Left lung (tissue), 14 donors: ENCODE measurements at places on chromosomes 2 and 18. TPM values are rescaled to one million over a fixed set of nuclear protein-coding genes. Genes with fewer than 3 reads are reported as not detected.

DNA sequence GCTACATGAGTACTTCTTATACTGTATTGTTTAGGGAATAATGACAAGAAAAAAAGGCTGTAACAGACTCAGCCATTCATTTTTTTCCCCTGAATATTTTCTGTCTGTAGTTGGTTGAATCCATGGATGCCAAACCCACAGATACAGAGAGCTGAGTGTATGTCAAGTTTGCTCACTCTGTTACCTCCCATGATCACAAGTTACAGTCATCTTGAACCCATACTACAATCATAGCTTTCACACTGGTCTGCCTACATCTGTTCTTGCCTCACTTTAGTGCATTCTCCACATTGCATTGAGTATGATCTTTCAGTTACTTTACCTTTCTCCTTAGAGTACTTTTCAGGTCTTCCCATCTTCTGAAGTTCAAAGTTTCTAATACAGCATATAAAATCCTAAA is 94.0 kb downstream of the BIRC6 start:
- no peak overlapping the region for H3K4me3 ChIP-seq
- peaks cover 38% of the 10 kb centered on the region for H3K36me3 ChIP-seq
- H3K27ac ChIP-seq, result no peak overlapping the region
- DNase-seq, result no peak

DNA sequence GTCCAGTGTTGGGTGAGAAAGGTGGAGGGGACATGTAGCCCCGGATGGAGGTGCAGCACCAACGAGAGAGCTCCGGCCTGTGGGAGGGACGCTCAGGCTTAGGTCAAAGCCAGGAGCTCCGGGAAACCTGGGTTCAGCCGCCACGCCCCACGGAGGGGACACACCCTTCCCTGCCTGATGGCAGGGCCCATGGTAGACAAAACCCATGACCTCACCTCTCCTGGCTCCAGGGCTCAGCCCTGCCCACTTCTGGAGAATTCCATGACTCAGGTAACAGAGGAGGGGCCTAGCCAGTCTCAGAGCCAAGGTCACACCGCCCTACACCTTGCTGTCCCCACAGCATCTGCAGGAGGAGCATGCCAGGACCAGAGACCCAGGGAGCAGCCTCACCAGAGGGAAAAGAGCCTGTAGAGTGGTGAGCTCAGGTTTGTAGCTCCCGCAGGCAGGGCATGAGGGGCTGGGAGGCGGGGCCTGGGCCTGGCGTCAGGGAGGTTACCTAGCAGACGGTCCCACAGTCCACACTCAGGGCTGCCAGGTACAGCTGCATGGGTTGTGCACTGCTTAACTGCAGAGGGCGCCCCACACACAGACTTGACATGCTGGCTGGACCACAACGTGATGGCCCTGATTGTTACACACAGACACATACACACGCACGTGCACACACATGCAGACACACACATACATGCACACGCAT is 70.8 kb upstream of the SMAD7 start:
- no peaks in the 10 kb centered on the region for H3K4me1 ChIP-seq
- H3K27me3 ChIP-seq, result no peaks in the 10 kb centered on the region
- peak overlapping the region; percentile 36 for H3K4me3 ChIP-seq
- H3K36me3 ChIP-seq, result no peaks in the 10 kb centered on the region
- peak overlapping the region; percentile 67 for H3K27ac ChIP-seq

UGT1A4 gene
- not detected for polyA plus RNA-seq

DNA sequence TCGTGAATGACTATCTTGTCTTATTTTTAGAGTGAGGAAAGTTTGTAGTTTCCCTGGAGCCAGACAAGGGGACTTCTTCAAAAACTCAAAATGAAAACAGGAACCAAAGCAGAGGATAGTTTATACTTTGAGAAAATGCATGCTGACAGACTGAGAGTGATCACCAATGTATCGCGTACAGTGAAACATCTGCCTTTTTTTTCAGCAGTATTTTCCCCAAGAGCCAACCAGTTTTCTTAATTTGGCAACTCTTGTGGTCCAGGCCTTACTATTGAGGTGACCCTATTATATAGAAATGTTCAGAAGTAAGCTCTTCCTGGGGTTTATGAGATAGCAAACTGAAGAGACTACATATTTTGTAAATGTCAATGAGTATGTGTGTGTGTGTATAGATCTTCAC is 153.7 kb upstream of the VRK2 start:
- no peak for DNase-seq
- no peak overlapping the region for H3K27ac ChIP-seq
- no peaks in the 10 kb centered on the region for H3K27me3 ChIP-seq
- no peaks in the 10 kb centered on the region for H3K4me1 ChIP-seq
- H3K36me3 ChIP-seq, result no peaks in the 10 kb centered on the region

GRCh38 chr2:71611781-71612527 is 158.6 kb downstream of the DYSF start:
- no peak overlapping the region for H3K27ac ChIP-seq
- peaks cover 15% of the 10 kb centered on the region for H3K4me1 ChIP-seq
- H3K4me3 ChIP-seq, result no peak overlapping the region
- H3K27me3 ChIP-seq, result no peaks in the 10 kb centered on the region
- no peaks in the 10 kb centered on the region for H3K36me3 ChIP-seq
- DNase-seq, result peak; percentile 27

ANKRD30BL gene
- 0.34 TPM for polyA plus RNA-seq

- DNase-seq, result no peak
- H3K36me3 ChIP-seq, result peaks cover 9% of the 10 kb centered on the region
- no peak overlapping the region for H3K27ac ChIP-seq
- H3K4me3 ChIP-seq, result no peak overlapping the region
- H3K27me3 ChIP-seq, result no peaks in the 10 kb centered on the region
- no peaks in the 10 kb centered on the region for H3K4me1 ChIP-seq
Observed at GRCh38 chr2:99297994-99298393, 3.0 kb downstream of the LYG1 start.

DNA sequence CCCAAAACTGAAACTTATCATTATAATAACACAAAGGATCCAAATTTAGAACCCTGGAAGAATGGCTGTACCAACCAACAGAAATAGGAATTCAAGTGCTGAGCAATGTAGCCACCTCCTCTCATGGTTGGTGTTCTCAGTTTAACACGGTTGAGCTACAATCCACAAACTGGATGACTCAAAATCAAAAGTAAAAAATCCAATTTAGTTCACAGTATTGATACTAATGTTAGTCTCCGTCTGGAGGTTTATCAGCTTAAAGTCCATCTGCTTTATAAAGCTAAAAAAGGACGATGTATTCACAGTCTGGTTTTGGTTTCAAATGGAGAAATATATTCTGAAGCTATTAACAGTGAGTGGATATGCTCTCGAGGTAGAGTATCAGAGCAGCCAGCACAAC is 40.5 kb downstream of the CNTNAP5 start:
- H3K4me1 ChIP-seq, result no peaks in the 10 kb centered on the region
- DNase-seq, result no peak
- H3K36me3 ChIP-seq, result no peaks in the 10 kb centered on the region
- H3K4me3 ChIP-seq, result no peak overlapping the region

DNA sequence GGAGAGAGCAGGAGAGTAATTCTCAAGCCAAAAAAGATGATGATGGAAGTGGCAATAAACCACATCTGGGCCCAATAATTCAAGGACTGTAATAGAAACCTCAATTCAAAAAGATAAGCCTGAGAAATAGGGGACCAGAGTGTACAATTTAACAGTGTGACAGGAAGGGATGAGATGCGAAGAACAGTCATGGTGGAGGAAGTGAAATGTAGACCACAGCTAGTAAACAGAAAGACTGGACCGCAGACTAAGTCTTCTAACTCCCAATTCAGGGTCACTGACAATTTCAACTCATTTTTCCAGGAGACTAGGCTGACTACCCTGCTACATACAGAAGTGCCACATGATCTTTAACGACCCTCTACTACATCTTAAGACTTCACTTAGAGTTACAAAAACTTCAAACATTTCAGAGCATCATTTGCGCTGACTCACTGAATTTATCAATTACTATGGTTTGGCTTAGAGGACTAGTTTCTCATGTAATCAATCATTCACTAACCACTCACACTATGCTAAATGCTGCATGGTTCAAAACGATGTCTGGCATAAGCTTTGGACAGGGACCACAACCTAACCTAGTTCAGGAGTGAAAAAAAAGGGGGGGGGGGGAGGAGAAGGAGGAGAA is 9.0 kb downstream of the CUL3 start:
- H3K27me3 ChIP-seq, result no peaks in the 10 kb centered on the region
- no peak overlapping the region for H3K4me3 ChIP-seq
- DNase-seq, result no peak
- H3K36me3 ChIP-seq, result no peaks in the 10 kb centered on the region
- H3K4me1 ChIP-seq, result peaks cover 90% of the 10 kb centered on the region

GAD1 gene
- 0.48 TPM for polyA plus RNA-seq

DNA sequence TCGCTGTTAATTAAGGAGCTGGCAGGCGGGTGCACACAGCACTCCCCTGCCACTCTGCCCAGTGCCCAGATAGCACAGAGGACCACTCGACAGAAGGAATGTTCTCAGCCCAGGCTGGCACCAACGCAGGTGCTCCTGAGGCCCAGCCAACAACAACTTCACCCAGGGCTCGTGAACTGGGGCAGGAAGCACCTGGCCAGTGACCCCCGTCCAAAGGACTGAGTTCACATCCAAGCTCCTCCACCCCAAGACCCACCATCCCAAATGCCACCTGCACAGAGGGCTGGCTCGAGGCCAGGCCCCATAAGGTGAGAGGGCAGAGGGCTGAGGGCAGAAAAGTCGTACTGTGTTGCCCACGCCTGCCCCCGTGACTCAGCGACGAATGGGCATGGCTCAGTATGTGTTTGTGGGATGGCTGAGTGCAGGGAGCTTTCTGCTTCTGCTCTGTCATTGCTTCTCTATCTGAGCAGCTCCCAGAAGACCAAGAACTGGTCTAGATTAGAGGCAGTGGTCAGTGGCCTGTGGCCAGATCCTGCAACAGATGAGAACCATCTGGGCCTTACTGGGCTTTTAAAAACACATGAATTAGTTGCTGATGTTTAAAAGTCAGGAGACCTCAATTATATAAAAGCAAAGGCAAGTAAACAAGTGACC is 68.4 kb downstream of the POLR1A start:
- H3K27me3 ChIP-seq, result no peaks in the 10 kb centered on the region
- DNase-seq, result peak; percentile 52
- H3K4me3 ChIP-seq, result no peak overlapping the region

AQP12B gene
- not detected for polyA plus RNA-seq
